ENCODE measurements at places on chromosomes 7 and 10. TPM values are rescaled to one million over a fixed set of nuclear protein-coding genes. Genes with fewer than 3 reads are reported as not detected.

Gene GPRIN2
- total RNA-seq = not detected

Gene ZNF25
- 7.8 TPM for total RNA-seq

Gene SPDYE11
- not detected for total RNA-seq

Gene SPDYE2
- 0.25 TPM for total RNA-seq

Gene TECTB
- total RNA-seq = not detected

Gene CHST3
- not detected for total RNA-seq

Gene SFTPD
- not detected for total RNA-seq

Gene AKR1C4
- total RNA-seq = not detected

Gene SCRN1
- 23.4 TPM for total RNA-seq

Gene LRMDA
- 2.1 TPM for total RNA-seq

Gene IKZF5
- 65.0 TPM for total RNA-seq

Gene SEMA3E
- total RNA-seq = not detected

Gene LGI1
- total RNA-seq = not detected

Gene SKIDA1
- not detected for total RNA-seq

Gene RTKN2
- 0.61 TPM for total RNA-seq

Gene XRCC2
- 1.2 TPM for total RNA-seq

Gene SRRM3
- total RNA-seq = not detected

Gene TEX36
- not detected for total RNA-seq

Gene ERVW-1
- not detected for total RNA-seq

Gene CPXM2
- total RNA-seq = not detected

Gene NYAP1
- total RNA-seq = 0.12 TPM

Gene FRMPD2
- not detected for total RNA-seq

Gene MKX
- total RNA-seq = not detected

Gene GATA3
- total RNA-seq = 92.2 TPM

Gene CCM2
- total RNA-seq = 104 TPM

Data from natural killer cell (primary cell).